Kidney (tissue), 22 donors: ENCODE measurements at places on chromosomes 2 and 18. TPM values are rescaled to one million over a fixed set of nuclear protein-coding genes. Genes with fewer than 3 reads are reported as not detected.

DNA sequence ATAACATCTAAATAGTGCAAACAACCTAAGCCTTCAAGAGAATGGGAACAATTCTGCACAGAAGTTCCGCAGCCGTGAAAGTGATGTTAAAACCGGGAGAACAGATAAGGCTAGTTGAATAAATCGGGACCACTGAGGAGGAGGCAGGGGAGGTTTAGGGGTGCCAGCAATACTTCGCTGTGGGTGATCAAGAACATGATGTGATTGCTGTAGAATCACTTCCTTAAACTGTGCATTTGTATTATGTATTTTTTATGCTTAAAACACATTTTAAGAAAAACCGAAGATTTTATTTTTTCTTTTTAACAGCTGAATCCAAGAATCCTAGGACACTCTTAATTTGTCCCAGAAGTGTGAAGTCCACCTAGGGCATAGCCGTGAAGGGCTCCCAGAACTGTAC lies 33.6 kb downstream of the TTC32 start:
- DNase-seq, result no peak

DNA sequence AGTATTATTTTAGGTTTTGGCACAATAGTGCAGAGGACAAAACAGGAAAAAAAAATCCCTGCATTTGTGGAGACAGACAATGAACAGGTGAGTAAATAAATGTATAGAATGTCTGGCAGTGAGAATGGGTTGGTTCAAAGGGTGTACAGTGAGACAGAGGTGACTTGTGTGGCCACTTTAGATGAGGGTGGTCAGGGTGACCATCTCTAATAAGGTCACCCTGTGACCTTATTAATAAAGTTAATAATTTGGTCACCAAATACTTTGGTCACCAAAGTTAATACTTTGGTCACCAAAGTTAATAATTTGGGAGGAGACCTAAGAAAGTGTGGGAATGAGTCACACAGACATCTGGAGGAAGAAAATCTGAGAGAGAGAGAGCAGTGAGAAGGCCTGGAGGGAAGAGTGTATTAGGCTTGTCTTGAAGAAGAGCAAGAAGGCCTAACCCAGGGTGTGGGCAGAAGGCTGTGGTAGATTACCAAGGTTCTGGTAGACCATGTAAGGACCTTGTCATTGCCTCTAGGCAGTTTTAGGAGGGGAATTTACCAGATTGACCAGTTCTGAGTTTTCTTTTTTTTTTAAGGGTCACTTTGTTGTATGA lies 1368.4 kb upstream of the CELF4 start:
- DNase-seq, result no peak

DNA sequence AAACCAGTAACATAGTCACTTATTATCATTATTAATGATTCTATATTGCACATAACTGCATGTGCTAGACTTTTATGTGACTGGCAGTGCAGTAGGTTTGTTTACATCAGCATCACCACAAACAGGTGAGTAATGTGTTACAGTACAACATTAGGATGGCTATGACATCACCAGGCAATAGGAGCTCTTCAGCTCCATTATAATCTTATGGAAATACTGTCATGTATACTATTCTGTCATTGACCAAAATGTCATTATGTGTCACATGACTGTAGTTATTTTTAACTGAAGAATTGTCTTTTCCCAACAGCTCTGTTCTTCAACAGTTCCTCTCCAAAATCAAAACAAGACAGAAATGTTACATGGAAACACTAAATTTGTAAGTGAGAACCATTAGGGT lies 96.3 kb downstream of the C18orf54 start:
- DNase-seq, result no peak

DNA sequence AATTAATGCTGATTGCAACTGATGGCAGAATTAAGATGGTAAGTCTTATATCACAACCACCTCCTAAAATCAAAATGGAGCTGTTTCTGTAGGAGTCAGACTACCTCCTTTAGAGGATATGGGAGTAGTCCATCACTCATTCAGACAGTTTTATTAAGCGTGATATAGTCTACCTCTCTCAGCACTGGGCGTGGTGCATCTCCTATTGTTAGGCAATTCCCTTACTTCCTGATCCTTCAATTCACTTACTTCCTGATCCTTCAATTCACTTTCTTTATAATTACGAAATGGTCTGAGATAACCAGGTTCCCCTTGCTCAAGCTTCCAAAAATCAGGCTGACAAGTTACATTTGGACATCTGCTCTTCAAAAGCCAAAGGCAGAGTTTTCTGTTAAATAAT lies 31.9 kb downstream of the ATP8B1 start:
- no peak for DNase-seq

- no peak for DNase-seq
Observed at GRCh38 chr18:74994502-74995418, 214.2 kb downstream of the PTGR3 start.

DNA sequence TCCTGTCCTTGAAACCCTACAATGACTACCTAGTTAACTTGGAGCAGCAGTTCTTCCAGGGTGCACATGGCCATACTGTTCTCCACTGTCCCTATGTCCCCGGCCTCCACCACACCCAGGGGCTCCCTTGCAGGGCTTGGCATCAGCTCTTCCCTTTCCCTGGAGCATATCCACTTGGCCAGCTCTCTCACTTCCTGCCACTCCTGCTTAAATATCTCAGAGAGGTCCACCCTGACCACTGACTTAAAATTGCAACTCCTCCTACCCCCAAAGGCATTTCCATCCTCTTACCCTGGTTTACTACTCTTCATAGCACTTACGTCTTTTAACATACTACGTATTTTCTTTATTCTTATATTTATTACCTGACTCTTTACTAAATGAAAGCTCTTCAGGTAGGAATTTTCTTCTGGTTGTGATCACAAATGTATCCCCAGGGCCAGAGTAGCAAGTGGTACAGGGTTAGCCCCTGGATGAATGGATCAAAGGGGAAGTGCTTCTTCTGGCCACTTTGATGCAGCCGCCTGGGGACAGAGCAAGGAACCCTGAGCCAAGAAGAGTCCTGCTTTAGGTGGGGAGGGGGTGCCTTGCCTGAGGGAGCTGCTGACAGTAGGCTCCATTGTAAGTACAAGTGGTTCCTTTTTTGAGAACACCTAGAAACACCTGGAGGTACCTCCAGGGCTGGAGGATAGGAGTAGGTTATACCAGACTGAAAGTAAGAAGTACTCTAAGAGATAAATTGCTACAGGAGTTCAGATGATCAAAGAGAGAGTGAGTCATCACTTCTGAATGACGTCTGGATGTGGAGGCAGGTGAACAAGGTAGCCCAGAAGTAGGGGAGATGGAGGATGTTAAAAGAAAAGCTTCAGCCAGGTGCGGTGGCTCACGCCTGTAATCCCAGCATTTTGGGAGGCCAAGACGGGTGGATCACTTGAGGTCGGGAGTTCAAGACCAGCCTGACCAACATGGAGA lies 82.2 kb downstream of the SOCS6 start:
- no peak for DNase-seq

DNA sequence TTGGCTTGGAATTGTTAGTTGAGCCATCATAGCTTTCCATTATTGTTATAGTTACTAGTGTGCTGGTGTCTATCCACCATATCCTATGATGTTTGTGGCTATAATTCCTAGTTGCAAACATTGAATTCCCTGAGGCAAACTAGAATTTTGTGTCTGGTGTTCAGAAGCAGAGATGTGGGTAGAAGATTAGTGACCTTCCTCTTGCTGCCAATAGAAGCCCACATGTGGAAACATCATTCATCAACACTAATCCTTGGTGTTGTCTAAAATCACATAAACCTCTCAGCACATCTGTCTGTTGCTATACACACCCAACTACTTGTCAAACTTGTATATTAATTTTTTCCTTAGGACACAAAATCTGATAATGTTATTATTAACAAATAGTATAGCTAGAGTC lies 374.1 kb downstream of the TGIF1 start:
- no peak for DNase-seq

DNA sequence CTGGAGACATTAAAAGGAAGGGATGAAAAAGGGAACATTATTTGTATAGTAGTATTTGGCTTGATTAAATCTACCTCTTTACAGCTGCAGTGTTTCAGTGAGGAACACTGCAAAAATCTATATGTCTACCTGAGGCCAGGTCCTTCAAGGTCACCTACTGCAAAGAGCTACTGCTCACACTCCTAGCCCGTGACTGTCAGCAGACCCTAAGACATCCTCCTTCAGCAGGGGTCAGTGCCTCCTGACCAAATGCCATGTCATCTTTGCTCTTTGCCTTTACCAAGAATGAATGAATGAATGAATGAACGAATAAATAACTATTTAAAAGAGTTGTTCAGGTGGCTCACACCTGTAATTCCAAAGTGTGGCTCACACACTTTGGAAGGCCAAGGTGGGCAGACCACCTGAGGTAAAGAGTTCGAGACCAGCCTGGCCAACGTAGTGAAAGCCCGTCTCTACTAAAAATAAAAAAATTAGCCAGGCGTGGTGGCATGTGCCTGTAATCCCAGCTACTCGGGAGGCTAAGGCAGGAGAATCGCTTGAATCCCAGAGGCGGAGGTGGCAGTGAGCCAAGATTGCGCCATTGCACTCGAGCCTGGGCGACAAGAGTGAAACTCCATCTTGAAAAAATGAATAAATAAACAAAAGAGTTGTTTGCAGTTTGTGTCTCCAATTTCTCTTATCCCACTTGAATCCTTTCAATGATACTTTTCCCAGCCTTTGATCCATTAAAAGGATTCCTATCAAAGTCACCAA lies 84.3 kb upstream of the GRB14 start:
- no peak for DNase-seq

GRCh38 chr2:157185476-157186227 lies 71.9 kb upstream of the GALNT5 start:
- no peak for DNase-seq

GRCh38 chr2:100413571-100413970 lies 3.9 kb downstream of the CHST10 start:
- no peak for DNase-seq

DNA sequence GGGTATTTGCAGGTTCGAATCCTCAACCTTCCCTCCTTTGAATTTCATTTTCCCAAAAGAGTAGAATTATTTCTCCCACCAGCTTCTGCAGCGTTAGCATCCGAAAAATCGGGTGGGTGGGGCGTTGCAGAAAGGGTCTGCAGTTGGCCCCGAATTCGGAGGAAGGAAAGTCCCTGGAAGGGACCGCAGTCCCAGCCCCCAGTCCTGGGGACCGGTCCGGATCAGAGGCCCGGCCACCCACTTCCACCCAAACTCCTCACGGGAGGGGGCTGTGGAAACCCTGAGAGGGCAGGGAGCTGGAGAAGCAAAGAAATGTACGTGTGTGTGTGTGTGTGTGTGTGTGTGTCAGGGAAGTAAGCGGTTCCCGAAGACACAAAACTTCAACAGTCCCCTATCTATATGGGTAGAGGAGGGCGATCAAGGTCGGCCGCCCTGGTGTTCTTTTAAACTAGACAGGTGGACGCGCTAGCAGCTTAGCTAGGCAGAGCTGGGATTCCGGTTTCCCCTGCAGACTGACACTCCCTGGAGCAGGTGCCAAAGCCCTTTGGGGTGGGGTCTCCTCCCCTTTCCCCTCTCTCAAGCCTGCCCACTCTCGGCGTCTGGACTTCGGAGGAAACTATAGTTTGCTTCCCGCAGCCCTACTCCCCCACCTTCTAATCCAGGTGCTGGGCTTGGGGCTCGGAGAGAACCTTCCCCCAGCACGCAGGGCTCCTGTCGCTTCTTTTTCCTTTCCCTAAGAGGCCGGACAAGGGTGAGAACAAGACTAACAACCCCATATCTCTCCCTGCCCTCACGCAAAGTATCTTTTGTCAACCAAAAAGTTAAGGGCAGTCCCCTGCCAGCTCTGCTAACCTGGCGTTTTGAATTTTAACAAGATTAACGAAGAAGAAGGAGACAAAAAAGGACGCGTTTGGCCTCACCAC lies 4.8 kb upstream of the ONECUT2 start:
- DNase-seq, result peak; percentile 48

DNA sequence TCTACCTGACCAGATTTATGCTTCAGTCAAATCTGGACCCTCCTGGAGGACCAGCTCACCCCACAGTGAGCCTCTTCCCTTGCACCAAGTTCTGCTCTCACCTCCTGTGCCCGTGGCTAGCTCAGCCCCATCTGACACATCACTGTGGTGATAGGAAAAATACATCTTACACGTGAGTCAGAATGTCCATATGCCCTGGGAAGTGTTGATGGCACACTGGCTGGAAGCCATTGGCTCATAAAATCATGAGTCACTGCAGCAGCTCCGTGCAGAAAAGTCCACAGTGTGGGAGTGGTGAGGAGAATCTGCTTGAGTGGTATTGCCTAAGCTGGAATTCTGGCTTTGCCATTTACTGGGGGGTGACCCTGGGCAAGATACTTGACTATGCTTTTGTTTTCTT lies 42.6 kb upstream of the RAPGEF4 start:
- DNase-seq, result no peak

- DNase-seq, result no peak
Observed at GRCh38 chr2:239150125-239151011, 250.5 kb downstream of the HDAC4 start.

DNA sequence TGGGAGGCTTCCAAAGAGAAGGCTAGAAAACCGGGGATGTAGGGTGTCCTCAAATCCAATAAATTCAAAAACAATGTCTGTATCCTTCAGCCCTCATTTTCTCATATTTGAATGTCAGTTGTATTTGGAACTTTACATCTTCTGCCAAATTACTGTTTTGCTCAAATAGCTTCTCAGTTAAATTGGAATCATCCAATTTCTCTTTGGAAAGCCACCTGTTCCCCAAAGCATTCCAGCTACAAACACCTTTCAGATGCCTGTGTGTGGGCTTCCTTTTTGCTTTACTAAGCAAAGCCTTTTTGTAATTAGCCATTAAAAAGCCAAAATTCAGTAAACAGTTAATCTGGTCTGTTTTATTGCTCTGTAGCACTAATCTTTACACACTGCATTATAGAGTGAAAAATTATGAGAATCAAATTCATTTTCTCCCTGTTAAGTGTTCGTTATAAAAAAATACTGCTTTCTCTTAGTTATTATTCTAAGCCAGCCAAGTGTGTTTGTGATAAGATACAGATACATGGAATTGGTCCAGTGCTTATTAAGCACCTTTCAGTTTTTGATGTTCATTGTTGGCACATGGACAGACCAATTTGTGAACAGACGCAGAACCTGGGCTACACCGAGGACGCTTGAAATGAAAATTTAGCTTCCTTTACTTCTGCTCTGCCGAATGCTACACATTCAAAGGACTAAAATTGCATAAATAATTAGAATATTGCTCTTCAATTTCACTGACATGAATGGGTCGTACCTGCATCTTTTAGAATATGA lies 151.6 kb downstream of the RTN4 start:
- DNase-seq, result no peak

DNA sequence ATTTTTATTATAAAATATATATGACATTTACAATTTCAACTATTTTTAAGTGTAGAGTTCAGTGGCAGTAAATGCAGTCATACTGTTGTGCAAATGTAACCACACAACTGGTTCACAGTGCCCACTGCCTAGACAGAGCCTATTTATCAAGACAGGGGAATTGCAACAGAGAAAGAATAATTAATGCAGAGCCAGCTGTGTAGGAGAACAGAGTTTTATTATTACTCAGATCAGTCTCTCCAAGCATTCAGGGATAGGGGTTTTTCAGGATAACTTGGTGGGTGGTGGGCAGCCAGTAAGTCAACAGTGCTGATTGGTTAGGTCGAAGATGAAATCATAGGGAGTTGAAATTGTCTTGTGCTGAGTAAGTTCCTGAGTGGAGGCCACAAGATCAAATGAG lies 200.3 kb downstream of the NYAP2 start:
- DNase-seq, result no peak

GRCh38 chr2:150625303-150625702 lies 137.8 kb upstream of the RND3 start:
- no peak for DNase-seq

- no peak for DNase-seq
Observed at GRCh38 chr2:13696601-13697000, 935.9 kb upstream of the LRATD1 start.

The BCL11A gene
- total RNA-seq, result 8.7 TPM

The NEB gene
- total RNA-seq, result 0.88 TPM

The HOXD12 gene
- total RNA-seq, result not detected

The IL36RN gene
- not detected for total RNA-seq

The KCNG2 gene
- total RNA-seq, result 0.76 TPM

The NEU2 gene
- total RNA-seq, result not detected
